IgD-negative memory B cell (primary cell): ENCODE measurements at places on chromosomes 5 and 9. TPM values are rescaled to one million over a fixed set of nuclear protein-coding genes. Genes with fewer than 3 reads are reported as not detected.

Gene PIP5KL1
- 1.1 TPM for polyA plus RNA-seq

Gene BSPRY
- polyA plus RNA-seq, result 1.3 TPM

Gene CCNJL
- polyA plus RNA-seq, result not detected

Gene ANKRD31
- polyA plus RNA-seq, result 0.10 TPM

Gene RUSC2
- not detected for polyA plus RNA-seq

Gene PCDHA1
- not detected for polyA plus RNA-seq

Gene ALDH1A1
- 0.10 TPM for polyA plus RNA-seq

Gene SCGB3A1
- polyA plus RNA-seq, result not detected

Gene EGR1
- polyA plus RNA-seq, result 32.3 TPM

Gene IL7R
- polyA plus RNA-seq, result 15.1 TPM

Gene PCDHGA6
- 0.08 TPM for polyA plus RNA-seq

Gene MLANA
- polyA plus RNA-seq, result not detected

Gene PCDHA13
- polyA plus RNA-seq, result not detected

Gene PDLIM4
- not detected for polyA plus RNA-seq

Gene SLC9A3
- polyA plus RNA-seq, result 1.2 TPM

Gene INSL4
- polyA plus RNA-seq, result not detected

Gene PCA3
- not detected for polyA plus RNA-seq

Gene GGTA1
- not detected for polyA plus RNA-seq

Gene C9
- polyA plus RNA-seq, result not detected

Gene PLAC8L1
- not detected for polyA plus RNA-seq

Gene SCGB3A2
- polyA plus RNA-seq, result not detected

Gene MYORG
- polyA plus RNA-seq, result 0.19 TPM

Gene F12
- 0.78 TPM for polyA plus RNA-seq

Gene PCDHA10
- not detected for polyA plus RNA-seq

Gene RANBP3L
- not detected for polyA plus RNA-seq

Gene CSF1R
- polyA plus RNA-seq, result 0.10 TPM

Gene GRIA1
- polyA plus RNA-seq, result not detected

Gene SVEP1
- not detected for polyA plus RNA-seq

Gene ANP32B
- 87.0 TPM for polyA plus RNA-seq

Gene SPATA31D4
- polyA plus RNA-seq, result not detected

Gene CEL
- polyA plus RNA-seq, result not detected

Gene CMYA5
- not detected for polyA plus RNA-seq

Gene PCDHA7
- not detected for polyA plus RNA-seq

Gene HEMGN
- 0.44 TPM for polyA plus RNA-seq

Gene ANKRD20A1
- not detected for polyA plus RNA-seq

Gene SPINK7
- polyA plus RNA-seq, result not detected

Gene BNC2
- not detected for polyA plus RNA-seq

Gene PCDHB11
- not detected for polyA plus RNA-seq

Gene PCDHGA1
- not detected for polyA plus RNA-seq

Gene SMIM15
- polyA plus RNA-seq, result 28.3 TPM

Gene PCDHGA2
- polyA plus RNA-seq, result not detected

Gene PCDHB5
- not detected for polyA plus RNA-seq

Gene CCIN
- 0.64 TPM for polyA plus RNA-seq

Gene PAIP2
- 240 TPM for polyA plus RNA-seq

Gene PCDHGB1
- polyA plus RNA-seq, result 0.41 TPM

Gene ZNF354C
- polyA plus RNA-seq, result 0.41 TPM

Gene OLFM1
- 0.20 TPM for polyA plus RNA-seq

Gene OR1Q1
- not detected for polyA plus RNA-seq

Gene PLPP7
- 1.7 TPM for polyA plus RNA-seq

Gene ATP10B
- 1.0 TPM for polyA plus RNA-seq

Gene DMGDH
- polyA plus RNA-seq, result 0.70 TPM

Gene MSMP
- 3.8 TPM for polyA plus RNA-seq

Gene DMRTA1
- polyA plus RNA-seq, result not detected

Gene ECM2
- not detected for polyA plus RNA-seq
